Cerebellar nuclear complex (tissue), 1 donor: ENCODE measurements at places on chromosomes 16 and 17.
A peak's percentile ranks its signal among the peaks of the same experiment; 100 is the strongest.

- DNase-seq: no peak
These were observed 207.2 kb downstream of the C16orf78 start for GRCh38 chr16:49580751-49581303.

- DNase-seq: no peak
These were observed 5.8 kb upstream of the ARMC5 start for GRCh38 chr16:31453255-31454204.

DNA sequence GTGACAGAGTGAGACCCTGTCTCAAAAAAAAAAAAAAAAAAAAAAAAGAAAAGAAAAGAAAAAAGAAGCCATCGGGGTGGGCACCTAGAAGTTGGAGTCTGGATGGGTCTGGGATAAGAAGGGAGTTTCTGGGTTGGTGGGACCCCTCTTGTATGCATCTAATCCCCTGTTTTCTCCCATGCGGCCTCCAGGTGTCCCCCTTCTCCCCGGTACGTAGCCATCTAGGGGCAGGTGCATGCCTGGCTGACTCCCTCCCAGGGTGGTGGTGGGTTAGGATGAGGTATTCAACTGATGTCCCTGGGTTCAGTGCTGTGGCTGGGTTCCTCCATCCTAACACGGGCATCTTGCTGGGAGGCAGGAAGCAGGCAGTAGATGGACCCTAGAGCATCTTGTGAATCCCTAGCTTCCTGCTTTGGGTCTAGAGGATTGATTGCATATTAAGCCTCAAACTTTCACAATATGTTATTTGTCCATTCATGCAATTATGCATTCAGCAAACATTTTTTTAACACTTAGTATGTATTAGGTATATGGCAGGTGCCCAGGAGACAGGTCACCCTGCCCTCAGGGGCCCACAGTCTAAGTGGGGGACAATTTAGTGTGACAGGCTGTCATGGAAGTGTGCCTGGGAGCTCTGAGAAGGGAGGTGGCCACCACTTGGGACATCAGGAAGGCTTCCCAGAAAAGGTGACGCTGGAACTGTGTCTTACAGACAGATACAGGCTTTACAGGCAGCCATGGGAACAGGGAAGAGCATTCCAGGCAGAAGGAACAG lies 13.1 kb downstream of the FMNL1 start:
- no peak for DNase-seq

DNA sequence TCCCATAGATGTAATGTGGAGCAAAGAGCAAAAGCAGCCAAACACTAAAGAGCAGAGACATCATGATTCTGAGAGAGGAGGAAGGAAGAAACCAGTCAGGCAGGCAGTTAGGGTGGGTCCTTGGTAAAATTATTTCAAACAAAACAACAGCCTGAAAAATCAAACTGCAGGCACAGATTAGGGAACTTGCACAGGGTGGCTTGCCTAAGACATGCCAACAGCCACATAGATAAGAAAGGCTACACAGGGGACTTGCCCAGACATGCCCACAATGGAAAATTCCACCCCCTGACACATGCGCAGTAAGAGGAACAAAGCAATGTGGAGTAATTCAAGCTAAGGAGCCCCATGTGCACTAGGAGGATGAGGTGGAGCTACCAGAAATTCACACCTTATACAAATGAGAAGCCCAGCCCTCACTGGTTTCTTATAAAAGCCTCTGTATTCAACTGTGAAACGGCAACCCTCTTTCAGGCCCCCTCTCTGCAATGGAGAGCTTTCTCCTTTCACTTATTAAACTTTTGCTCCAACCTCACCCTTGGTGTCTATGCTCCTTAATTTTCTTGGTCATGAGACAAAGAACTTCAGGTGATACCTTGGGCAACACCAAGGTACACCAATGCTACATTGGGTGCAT lies 7.3 kb upstream of the GAS7 start:
- DNase-seq: no peak

- DNase-seq: no peak
These were observed 9.3 kb upstream of the FAAP100 start for GRCh38 chr17:81561494-81561885.

GRCh38 chr16:57908409-57908987 lies 62.4 kb downstream of the CNGB1 start:
- DNase-seq: no peak

GRCh38 chr16:56294579-56294978 lies 103.3 kb downstream of the GNAO1 start:
- DNase-seq: no peak

DNA sequence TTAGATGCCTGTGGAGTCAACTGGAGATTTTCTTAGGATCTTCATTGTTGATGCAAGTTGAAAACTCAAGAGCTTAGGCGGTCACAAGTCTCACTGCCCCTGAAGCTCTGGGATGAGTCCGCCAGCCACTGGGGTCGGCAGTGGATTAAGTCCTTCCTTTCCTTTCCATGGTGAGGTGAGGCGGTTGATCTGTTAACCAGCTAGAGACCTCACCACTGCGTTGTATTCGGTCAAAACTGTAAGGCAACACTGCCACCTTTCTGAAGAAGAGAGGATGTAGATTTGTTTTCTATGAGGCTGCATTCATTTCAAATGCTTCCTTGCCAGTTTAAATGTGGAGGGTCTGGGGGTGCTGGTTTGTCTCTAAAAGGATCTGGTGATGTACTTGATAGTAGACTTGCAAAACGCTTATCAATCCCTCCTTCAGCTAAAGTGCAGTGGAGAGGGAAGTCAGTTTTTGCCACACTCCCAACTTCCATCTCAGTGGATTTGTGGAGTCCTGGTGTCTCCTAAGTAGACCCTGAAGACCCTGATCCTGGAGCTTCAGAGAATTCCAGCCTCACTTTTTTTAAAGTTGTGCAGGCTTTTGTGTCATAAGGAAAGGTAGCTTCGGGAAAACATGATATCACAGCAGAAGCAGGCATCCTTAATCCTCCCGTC lies 1.7 kb downstream of the MYOCD start:
- DNase-seq: no peak

- no peak for DNase-seq
These were observed 1.3 kb downstream of the C17orf58 start for GRCh38 chr17:67994817-67995569.

GRCh38 chr17:7336240-7337175 lies at the start of gene ACAP1:
Gene ACAP1, plus strand, starts transcription at chr17:7336529. Its CDS starts 206 bp downstream, at chr17:7336735.
- no peak for DNase-seq

DNA sequence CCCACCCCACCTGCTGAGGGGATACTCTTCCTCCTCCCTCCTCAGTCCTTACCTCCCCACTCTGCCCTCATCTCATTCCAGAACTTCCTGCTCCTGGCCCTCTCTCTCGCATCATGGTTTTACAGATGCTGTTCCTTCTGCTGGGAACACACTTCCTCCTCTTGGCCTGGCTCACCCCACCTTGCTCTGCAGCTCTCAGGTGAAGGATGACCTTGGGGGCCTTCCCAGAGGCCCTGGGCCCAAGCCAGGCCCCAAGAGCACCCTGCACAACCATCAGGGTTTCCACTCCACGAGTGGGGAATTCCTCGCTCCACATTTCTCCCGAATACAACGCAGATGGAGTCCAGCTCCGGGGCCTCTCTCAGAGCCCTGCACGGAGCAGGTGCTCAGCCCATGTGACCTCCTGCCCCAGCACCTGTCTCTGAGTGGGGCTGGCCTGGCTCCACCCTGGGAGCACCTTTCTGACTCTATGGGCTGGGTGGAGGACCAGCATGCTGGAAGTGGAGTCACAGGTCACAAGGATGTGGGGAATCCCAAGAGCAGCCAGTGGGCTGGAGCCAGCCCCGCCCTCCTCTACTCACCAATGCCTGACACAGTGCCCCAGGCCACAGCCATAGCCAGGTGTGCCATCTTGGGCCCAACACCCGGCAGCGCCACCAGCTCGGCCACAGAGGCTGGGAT lies 4.5 kb downstream of the NTHL1 start:
- DNase-seq: no peak

- no peak for DNase-seq
These were observed 28.9 kb upstream of the MAP3K14 start for GRCh38 chr17:45345554-45346215.

DNA sequence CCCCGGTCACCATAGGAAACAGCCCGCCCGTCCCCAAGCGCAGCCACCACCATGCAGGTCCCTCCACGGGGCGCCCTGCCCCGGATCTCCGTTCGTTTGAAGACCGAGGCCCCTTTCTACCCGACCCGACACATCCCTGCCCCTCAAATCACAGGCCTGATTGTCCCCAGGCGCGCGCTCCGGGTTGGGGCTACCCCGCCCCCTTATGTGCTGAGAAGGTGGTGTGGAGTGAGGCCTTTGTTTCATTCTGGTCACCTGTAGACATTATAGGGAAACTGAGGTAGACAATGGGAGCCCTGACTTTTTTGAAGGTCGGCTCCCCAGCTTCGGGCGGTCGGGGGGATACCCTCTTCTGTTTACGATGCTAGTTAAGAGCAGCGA lies 763 bp upstream of the ACTG1 start:
- DNase-seq: no peak

DNA sequence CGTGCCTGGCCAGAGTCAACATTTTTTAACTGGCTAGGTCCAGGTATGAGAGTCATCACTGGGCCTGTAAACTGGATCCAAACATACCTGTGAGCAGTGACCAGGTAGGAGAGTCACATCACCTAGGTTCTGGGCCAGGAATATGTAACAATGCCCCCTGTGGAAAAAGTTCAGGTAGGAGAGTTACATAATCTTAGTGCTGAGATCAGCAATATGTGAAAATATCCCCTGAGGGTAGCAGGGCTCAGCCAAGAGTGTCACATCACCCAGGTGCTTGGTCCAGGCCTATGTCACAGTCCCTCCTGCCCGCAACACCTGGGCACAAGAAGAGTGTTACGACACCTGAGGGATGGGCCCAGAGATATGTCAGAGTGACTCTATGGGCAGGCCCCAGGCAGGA lies 2104.7 kb downstream of the TP53TG3F start:
- DNase-seq: no peak

- no peak for DNase-seq
These were observed 298.3 kb upstream of the XYLT1 start for GRCh38 chr16:17769065-17769464.

GRCh38 chr17:42846594-42847280 lies 2.4 kb downstream of the AOC2 start:
- no peak for DNase-seq

DNA sequence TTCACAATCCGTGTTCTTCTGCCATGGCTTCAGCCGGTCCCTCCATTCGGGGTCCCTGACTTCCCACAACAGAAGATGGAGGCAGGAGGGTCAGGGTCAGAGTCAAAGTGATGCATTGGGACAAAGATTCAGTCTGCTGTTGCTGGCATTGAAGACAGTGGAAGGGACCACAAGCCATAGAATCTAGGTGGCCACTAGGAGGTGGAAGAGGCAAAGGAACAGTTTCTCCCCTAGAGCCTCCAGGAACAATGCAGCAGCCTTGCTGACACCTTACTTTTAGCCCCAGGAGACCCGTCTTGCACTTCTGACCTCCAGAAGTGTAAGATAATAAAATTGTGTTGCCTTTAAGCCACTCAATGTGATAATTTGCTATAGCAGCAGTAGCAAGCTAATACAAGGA lies 55.9 kb downstream of the MFSD11 start:
- no peak for DNase-seq

DNA sequence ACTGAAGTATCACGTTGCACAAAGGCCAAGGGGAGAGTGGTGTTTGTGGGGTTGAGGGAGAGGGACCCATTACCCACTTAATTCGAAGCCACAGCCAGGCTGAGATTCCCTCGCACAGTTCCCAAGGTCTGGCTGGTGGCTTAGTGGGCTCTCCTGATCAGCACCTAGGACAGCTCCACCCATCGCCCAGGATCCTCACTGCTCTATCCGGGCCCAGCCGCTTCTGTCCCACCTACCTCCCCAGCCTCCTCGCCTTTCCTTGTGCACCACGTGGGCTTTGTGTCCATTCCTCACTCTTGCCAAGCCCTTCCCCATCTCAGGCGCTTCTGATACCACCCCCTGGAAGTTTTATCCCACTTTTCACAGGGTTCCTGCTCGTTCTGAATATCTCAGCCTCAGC lies 163.5 kb downstream of the CCT6B start:
- no peak for DNase-seq

GRCh38 chr17:2837147-2837561 lies 40.9 kb downstream of the RAP1GAP2 start:
- DNase-seq: no peak

DNA sequence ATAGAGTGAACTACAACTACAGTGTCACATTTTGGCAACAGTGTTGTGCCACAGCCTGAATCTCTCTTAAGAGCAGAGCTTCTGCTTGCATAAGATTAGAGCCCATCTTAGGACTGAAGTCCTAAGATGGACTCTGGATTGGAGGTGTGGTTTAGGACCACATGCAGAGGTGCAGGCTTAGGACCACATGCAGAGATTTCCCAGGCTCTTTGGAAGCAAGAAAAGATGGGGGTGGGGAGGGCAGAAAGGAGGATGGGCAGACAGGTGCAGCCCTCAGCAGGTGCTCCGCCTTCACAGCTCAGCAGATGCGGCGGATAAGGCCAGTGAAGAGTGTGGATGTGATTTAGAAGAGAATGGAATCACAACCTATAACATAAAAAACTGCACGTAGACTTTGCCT lies 128.7 kb downstream of the TANGO6 start:
- DNase-seq: peak; percentile 1

- DNase-seq: no peak
These were observed 10.7 kb upstream of the CENPV start for GRCh38 chr17:16363749-16364536.

DNA sequence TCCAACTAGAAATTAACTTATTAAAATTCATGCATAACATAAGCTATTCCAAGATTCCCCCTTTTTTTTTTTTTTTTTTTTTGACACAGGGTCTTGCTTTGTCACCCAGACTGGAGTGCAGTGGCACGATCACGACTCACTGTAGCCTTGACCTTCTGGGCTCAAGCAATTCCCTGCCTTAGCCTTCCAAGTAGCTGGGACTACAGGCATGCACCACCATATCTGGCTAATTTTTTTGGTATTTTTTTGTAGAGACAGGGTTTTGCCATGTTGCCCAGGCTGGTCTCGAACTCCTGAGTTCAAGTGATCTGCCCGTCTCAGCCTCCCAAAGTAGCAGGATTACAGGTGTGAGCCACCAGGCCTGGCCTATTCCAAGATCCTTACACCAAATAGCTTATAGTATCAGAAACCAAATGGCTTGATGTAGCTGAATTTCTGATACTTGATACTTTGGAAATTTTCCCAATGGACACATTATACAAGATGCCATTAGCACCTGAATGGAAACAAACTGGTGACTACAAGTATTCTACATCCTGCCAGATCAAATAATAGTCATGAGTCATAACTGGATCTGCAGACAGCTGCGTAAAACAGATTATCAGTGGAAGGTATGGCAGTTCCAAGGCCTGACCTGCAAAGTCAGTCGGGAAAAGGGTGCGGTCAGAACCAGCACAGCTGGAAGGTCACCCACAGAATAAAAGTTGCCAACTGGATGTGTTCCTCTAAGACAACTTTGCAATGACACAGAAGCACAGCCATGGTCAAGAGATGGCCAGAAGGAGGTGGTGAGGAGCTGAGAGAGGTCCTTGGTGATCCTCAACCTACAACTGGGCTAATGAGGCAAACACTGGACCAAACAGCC lies 14.5 kb downstream of the TUBG1 start:
- DNase-seq: no peak

DNA sequence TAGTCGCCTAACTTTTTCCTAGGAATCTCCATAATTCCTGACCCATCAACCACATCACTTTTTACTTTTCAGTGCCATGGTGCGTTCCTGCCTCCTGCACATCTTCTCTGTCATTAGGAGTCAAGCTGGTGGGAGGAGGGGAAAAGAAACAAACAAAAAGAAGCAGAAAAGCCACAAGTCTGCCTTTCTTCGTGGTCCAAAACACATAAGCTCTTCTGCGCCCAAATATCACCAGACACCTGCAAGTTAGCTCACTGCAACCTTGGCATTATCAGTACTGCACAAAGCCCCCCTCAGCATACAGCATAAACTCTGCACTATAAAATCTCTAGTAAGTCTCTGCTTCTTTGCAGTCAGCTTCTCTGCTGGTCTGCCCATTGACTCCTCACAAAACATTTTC lies 295.3 kb downstream of the HS3ST3B1 start:
- no peak for DNase-seq

- no peak for DNase-seq
These were observed 103.9 kb downstream of the CNTNAP4 start for GRCh38 chr16:76381096-76381495.
